Uterus (tissue), 4 donors: ENCODE measurements at places on chromosomes 3 and 15.

GRCh38 chr3:14156843-14157561, 21.4 kb downstream of the XPC start:
- no peak for DNase-seq

DNA sequence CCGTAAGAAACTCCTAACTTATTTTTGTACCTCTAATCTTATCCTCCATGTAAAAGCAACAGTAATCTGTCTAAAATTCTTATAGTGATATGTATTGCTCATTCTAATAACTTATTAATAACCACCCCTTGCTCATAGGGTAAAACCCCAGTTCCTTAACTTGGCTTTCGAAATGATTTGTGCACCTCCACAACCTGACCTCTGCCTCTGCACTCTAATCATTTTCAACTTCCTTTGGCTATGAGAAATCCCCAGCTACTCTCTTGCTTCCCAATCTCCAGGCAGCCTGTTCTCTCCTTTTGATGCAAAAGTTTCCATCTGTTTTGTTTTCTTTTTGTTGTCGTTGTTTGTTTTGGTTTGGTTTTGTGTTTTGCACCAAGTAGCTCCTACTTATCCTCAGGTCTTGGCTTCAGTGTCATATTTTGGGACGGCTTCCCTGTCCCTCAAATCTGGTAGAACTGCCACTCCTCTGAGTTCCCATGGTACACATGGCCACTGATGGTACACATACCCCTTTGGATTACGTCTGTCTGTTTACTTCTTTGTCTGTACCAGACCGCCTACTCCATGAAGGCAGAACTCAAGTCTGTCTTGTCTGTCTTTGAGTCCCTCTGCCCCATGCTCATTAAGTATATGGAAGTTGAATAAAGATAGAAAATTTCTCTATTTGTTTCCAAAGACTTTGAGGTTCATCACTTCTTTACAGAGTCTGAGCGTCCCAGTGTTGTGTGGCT, 105.6 kb upstream of the TGFBR2 start:
- DNase-seq, result no peak

DNA sequence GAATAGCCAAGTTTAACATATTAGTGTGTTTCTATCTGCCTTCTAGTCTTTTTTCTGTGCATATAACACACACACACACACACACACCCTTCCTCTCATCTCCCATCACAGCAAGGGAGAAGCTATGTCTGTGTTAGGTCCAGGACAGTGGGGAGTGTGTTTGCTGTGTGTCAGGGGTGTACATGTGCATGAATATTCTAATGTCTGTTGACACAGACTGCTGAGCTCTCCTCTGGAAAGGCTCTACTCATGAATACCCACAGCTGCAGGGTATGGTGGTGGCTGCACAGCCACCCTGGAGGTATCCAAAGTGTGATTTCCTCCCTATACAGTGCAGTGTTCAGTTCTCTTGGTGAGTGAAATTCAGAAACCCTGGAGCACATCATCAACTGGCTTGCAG, 42.9 kb downstream of the ARNT2 start:
- DNase-seq, result no peak

GRCh38 chr3:127063916-127064315, 81.0 kb downstream of the PLXNA1 start:
- no peak for DNase-seq

GRCh38 chr15:82966671-82967071, 14.2 kb upstream of the HOMER2 start:
- DNase-seq, result no peak

GRCh38 chr3:16840101-16840424, 44.7 kb upstream of the PLCL2 start:
- no peak for DNase-seq

GRCh38 chr3:137163241-137163871, 205.6 kb downstream of the IL20RB start:
- peak; percentile 20 for DNase-seq

DNA sequence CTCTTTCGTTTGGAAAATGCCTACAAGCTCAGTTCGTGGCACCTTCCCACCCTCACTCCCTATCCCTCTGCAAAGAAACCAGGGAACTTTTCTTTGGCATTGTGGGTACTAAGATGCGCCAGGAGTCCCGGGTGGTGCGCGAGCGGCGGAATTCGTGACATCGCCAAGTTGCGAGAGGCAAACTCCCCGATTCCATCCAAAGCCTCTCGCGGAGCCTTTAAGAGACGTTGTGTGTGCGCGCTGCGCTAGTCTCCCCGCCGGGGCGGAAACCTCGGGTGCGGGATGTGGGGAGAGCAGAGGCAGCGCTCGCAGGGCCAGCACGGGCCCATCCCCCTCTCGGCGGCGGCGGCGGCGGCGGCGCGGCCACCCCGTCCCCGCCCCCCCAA, 443 bp upstream of the NR2F2 start:
- peak; percentile 80 for DNase-seq

DNA sequence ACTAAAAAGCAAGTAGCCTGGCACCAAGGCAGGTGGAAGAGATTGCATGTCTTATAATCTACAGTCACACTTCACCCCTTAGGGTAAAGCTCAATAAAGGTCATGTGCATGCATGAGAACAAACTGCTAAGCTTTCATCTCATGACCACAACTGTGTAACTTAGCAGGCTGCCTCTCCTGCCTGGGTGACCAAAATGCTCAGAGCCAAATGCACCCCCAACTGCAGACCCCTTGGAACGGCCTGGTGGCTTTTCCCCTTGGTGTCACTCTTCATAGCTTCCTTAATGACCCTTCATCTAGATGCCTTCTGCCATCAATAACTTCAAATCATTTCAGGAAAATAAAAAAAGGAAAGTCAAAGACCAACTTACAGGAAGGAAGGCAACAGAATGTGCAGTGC, 88.1 kb downstream of the ADAMTS17 start:
- DNase-seq, result no peak

- DNase-seq, result no peak
Observed at GRCh38 chr3:48858709-48859108, 11.0 kb upstream of the PRKAR2A start.

GRCh38 chr15:67194171-67195114, 60.0 kb downstream of the AAGAB start:
- DNase-seq, result peak; percentile 28

GRCh38 chr15:100030586-100031229, 297.5 kb upstream of the LYSMD4 start:
- no peak for DNase-seq

GRCh38 chr3:170162630-170163029, 18.9 kb downstream of the PHC3 start:
- no peak for DNase-seq

DNA sequence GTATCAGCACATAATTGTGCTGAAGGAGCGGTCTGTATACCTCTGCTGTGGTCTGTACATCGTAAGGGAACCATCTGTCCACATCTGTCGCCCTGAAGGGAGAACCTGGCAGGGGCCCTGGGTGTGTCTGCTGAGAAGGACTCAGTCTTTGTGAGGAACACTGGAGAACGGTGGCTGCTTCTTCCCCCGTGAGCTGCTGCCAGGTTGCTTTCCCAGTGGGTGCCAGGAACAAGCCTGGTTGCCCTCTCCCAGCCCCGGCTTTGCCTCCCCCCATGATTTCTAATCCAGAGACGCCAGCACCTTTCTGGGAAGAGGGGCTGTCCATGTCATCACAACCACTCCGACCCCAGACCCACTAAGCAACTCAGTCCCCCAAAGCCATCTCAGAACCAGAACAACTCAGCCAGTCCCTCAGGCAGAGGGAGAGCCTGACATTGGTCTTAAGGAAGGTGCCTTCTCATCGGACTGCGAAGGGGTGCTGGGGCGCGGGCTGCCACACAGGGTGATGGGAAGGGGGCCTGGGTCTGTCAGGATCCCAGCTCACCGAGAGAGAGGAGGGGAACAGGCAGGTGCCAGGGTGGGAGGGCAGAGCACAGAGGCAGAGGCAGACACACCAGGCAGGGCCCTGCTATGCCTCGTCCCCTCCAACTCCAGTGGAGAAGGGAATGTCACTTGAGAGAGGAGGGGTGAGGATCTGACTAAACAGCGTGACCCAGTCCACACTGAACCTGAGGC, 8.5 kb downstream of the TNK2 start:
- DNase-seq, result no peak

DNA sequence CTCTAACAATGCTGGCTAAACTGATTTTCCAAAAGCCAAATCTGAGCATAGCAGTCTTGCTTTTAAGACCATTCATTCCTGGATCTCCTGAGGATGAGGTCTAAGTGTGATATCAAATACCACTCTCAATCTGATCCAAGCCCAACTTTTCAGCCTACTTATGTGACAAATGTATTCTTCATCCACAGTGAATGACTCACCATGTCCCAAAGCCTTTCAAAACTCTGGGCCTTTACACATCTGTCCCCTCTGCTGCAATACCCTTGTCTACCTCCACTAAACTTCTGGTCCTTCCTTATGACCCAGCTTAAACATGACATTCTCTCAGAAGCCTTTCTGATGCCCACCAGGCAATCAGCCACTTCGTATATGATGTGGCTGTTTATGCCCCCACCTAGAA, 4.6 kb downstream of the ANAPC13 start:
- DNase-seq, result no peak

DNA sequence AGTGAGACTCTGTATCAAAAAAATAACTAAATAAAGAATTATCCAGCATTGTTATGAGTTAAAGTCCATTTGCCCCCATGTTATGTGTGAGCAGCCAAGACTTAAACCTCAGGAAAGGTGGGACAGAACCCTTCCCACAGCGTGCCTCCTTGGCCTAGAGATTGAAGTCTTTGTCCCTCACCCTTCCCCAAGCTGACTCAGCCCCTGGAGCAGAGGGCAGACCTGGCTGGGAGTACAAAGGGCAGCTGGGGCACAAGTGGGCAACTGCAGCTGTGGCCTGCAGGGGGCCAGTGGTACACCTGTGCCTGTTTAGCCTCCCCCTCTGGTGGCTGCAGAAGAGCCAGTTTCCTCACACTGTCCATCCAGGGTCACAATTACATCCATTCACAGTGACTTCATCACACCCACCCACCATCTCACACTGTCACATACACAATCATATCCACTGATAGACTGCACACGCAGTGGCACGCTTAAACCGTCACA, 940 bp upstream of the ACY1 start:
- no peak for DNase-seq

DNA sequence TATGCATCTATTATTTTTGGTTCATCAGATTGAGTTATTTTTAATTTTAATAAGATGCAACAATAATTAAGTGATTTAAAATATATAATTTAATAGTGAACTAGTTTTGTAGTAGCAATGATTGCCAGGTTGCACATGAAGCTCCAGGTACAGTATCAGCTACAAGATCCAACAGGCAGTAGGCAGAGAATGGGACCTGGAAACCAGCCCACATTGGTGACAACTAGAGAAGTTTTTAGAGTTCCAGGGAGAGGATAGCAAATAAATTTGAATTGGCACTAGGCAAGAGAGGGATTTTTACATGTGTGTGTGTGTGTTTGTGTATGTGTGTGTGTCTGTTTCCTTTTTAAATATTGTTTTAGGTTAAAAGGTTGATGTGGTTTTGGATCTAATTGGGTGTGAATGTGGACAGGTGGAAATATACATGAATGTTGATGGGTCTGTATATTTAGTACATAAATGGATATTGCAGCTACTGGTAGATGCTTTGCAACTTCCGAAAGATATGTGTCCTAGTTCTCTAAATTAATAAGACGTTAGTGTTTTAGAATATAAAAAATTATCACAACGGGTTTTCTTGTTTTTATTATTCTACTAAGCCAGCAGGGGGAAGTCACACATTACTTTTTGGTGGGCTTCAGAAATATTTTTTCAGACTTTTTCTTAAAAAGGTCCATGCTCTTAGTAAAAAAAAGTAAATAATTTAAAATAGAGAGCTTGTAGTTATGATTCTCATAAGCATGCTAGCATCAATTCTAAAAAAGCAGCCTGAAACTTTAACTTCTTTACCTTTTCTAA, 110.1 kb upstream of the GBE1 start:
- no peak for DNase-seq

- no peak for DNase-seq
Observed at GRCh38 chr3:169259661-169260060, 403.9 kb downstream of the MECOM start.

GRCh38 chr3:122410639-122411038, 5.2 kb downstream of the WDR5B start:
- no peak for DNase-seq

GRCh38 chr3:101611023-101611422, 37.0 kb downstream of the PCNP start:
- DNase-seq, result no peak

DNA sequence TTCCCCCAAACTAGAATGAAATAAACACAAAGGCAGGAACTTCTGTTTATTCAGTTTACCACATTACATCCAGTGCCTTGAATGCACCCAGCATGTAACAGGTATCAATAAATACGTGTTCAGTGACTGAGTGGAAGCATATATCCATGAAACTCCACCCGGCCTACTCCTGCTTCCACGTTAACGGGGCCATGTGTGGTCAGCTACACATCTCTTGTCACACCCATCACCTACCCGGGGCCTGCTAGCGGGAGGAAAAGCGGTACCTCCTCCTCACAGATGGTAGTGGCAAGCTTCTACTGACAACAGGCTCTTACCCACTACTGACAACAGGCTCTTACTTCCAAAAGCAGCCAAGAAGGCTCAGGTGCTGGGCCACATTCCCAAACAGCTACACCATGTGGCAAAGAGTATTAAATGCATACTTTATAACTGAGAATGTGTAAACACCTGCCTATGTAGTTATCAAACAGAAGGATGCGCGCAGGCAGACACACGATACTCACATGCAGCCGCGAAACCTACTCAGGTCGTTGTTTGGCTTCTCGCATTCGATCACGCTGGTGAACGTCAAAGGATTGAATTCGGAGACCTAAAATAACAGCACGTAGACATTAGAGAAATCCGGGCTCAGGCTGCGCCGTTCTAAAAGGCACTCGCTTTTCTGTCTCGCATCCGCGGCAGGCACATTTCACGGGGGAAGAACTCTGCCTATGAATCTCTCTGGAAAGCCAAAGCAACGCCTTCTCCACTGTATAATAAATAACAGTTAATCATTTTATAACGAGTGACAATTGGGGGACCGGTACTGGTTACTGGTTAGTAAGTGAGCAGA, 127.4 kb downstream of the ATP10A start:
- DNase-seq, result no peak

GRCh38 chr15:69854521-69855181, 243.1 kb downstream of the TLE3 start:
- no peak for DNase-seq

DNA sequence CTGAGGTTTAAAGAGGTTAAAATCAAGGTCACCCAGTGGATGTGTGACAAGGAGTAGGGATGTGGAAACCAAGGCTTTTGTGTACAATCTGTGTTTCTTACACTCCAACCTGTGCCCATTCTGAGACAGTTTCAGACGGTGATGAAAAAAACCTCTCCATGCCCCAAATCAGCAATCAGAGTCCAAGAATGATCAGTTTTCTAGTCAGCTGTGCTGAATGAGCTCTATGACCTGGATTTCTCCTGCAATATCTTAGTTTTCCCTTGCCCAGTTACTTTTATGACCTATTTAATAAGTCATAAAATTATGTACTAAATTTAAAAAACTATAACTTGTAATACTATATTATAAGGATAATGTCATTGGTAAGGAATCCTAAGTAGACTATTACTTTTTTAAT, 37.5 kb upstream of the CBLB start:
- DNase-seq, result no peak

GRCh38 chr3:31349001-31349748, 183.6 kb upstream of the STT3B start:
- no peak for DNase-seq

- no peak for DNase-seq
Observed at GRCh38 chr3:191094057-191094845, 104.8 kb upstream of the OSTN start.

- DNase-seq, result no peak
Observed at GRCh38 chr3:158086776-158087175, 19.4 kb downstream of the SHOX2 start.
